ENCODE measurements at places on chromosomes 5 and 9. TPM values are rescaled to one million over a fixed set of nuclear protein-coding genes. Genes with fewer than 3 reads are reported as not detected.

Gene BSPRY
- total RNA-seq, result 5.5 TPM

DNA sequence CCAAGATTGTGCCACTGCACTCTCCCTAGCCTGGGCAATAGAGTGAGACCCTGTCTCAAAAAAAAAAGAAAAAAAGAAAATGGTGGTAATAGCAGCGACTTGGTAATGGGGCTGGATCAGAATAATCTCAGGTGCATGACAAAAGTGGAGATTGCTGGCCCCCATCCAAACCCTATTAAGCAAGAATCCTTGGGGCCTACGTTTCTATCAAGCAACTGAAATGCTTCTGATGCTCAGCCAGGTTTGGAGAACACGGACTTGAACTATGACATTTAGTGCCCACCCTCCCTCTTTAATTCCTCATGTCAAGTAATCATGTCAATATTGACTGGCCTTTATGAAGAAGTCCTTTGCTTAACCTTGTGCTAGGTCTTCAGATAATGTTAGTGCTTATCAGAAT, 6.6 kb downstream of the C5orf52 start:
- no peak for DNase-seq

- no peak for DNase-seq
These were observed 108.1 kb downstream of the SEMA5A start for GRCh38 chr5:9437741-9438240.

Gene LECT2
- total RNA-seq, result not detected

Gene GAS1
- total RNA-seq, result 1.0 TPM

Gene IRX2
- not detected for total RNA-seq

DNA sequence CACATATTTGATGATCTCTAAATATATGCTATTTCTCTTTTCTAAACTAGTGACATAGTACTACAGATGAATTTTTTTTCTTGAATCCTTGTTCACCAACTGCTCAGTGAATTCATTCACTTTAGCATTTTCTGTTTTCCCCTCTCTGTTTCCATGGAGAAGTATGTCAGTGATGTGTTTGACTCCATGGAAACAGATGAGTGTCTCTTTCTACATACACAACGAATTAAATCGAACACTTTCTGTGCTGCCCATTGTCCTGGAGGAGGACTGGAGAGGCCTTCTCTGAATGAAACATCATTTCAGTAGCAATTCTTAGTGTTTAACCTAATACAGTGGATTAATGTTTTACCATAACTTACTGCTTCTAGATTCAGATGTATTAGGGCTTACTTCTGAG, 9.5 kb downstream of the INVS start:
- DNase-seq, result no peak

GRCh38 chr9:16516891-16517290, 353.6 kb downstream of the BNC2 start:
- no peak for DNase-seq

GRCh38 chr5:56102889-56103288, 108.1 kb upstream of the IL6ST start:
- no peak for DNase-seq

Gene NRARP
- 0.88 TPM for total RNA-seq

Gene UQCRQ
- total RNA-seq, result 115 TPM

Gene ARRDC3
- 117 TPM for total RNA-seq

Gene GZMA
- 590 TPM for total RNA-seq

Gene SPAG8
- 2.1 TPM for total RNA-seq

DNA sequence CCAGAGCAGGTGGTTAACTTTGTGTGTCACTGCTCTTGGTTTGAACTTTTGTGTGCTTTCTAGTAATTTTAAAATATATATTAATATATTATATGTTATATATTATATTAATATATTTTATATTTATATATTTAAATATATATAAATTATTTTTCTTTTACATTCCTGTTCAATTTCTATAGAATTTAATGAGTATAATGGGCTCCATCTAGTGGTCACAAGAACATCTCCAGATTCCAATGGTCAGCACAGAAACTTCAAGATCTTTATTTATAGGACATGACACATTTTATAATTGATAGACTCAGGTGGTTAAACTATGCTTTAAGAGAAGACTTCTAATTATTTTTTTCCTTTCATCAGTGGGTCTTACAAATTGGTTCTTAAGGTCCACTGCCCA, 39.1 kb downstream of the COL23A1 start:
- peak; percentile 15 for DNase-seq

- no peak for DNase-seq
These were observed 376.9 kb upstream of the KCNN2 start for GRCh38 chr5:113984928-113985327.

- no peak for DNase-seq
These were observed 337.6 kb downstream of the BNC2 start for GRCh38 chr9:16532681-16533450.

GRCh38 chr5:147391781-147392180, 118.1 kb downstream of the DPYSL3 start:
- no peak for DNase-seq

GRCh38 chr9:132537352-132537751, 45.1 kb upstream of the BARHL1 start:
- no peak for DNase-seq

DNA sequence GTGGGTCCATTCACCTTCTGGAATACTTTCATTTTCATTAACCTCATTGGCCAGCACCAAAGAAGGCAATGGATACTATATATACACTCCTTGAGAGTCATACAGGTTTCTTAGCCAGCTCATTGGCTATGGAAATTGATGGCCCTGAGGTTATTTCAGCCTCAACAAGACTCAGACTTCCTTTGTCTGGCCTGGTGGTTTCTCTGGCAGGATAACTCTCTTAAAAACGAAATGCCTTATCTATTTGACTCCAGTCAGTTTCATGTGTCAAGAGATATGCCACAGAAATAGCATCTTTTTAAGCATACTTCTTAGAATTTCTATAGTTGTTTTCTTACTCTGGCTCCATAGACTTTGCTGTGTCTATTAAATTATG, 28.9 kb downstream of the CDH9 start:
- DNase-seq, result no peak

Gene PRDM9
- total RNA-seq, result not detected

- no peak for DNase-seq
These were observed 82.3 kb downstream of the ANXA1 start for GRCh38 chr9:73234008-73234360.

DNA sequence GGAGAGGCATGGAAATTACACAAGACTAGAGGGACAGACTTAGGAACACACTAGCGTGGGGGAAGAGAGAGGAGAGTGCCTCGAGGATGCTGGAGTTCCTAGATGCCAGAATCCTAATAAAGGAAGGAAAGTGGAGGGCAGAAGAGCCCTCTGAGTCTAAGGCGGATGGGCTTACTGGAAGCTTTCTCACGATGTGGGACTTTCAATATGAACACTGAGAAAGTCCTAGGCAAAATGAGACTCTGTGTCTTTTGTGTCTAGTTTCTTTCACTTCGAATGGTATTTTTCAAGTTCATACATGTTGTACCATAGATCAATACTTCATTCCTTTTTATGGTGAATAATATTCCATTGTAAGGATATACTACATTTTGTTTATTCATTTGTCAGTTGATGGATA, 239.4 kb downstream of the NSG2 start:
- DNase-seq, result no peak

- no peak for DNase-seq
These were observed 52.1 kb upstream of the SLC24A2 start for GRCh38 chr9:19840953-19841352.

Data from natural killer cell (primary cell).